Cardiac ventricle fibroblast (primary cell): ENCODE measurements at places on chromosomes 16 and 17. TPM values are rescaled to one million over a fixed set of nuclear protein-coding genes. Genes with fewer than 3 reads are reported as not detected.

BRD7 gene
- 25.1 and 27.3 TPM in 2 replicates for total RNA-seq

BRIP1 gene
- total RNA-seq: 1.4 TPM in 2 replicates

GLOD4 gene
- 40.3 and 78.4 TPM in 2 replicates for total RNA-seq

CXCL16 gene
- total RNA-seq: 6.5 and 10.0 TPM in 2 replicates

COPS3 gene
- total RNA-seq: 35.8 and 41.5 TPM in 2 replicates
